ENCODE measurements at places on chromosomes 16 and 17. TPM values are rescaled to one million over a fixed set of nuclear protein-coding genes. Genes with fewer than 3 reads are reported as not detected.

DNA sequence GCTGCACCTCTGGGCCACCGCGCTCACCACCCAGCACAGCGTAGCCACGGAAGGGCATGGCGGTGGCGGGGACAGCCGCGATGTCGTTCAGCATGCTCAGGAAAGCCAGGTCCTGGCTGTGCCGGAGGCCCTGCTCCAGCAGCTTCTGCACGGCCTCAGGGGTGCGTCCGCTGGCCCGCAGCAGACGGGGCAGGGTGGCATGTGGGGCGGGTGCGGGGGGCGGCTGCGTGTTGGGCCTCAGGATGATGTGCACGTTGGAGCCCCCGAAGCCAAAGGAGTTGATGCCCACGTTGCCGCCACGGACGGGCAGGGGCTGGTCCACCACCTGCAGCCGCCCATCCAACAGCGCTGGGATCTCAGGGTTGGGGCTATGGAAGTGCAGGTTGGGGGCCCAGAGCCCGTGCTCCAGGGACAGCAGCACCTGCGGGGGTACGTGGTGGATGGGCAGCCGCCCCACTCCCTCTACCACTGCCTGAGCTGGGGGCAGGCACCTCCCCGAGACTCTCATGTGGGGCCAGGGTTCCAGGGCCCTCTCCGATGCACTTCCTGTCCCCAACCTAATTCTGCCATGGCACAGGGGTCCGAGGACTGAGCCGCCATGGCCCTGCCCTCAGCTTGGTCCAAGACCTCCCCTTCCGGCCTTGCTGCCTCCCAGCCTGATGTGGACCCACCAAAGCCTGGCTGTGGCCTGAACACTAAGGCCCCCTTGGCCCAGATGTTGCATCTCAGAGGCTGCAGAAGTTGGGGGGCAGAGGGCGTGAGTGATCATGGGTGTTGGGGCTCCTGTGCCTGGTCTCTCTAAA is 6.6 kb downstream of the FASN start:
- H3K27ac ChIP-seq: no peak overlapping the region
- H3K36me3 ChIP-seq: no peaks in the 10 kb centered on the region
- no peaks in the 10 kb centered on the region for H3K27me3 ChIP-seq
- no peak overlapping the region for H3K4me3 ChIP-seq

Gene VWA3A
- 1.5 TPM for total RNA-seq

Gene METTL26
- total RNA-seq: 64.0 TPM

Gene NKD1
- total RNA-seq: 2.8 TPM

Gene TNP2
- total RNA-seq: not detected

- no peaks in the 10 kb centered on the region for H3K27me3 ChIP-seq
- no peak within 1 kb of the TSS for H3K4me3 ChIP-seq
- H3K4me1 ChIP-seq: peaks cover 1% of the 10 kb centered on the region
- no peak for DNase-seq
- H3K36me3 ChIP-seq: peaks cover 6% of the 10 kb centered on the region
These were observed at the start of gene IGSF6 for GRCh38 chr16:21652453-21652852. Gene IGSF6 (minus strand): TSS chr16:21652608. CDS start chr16:21652598, 10 bp downstream.

Gene KRT39
- not detected for total RNA-seq

DNA sequence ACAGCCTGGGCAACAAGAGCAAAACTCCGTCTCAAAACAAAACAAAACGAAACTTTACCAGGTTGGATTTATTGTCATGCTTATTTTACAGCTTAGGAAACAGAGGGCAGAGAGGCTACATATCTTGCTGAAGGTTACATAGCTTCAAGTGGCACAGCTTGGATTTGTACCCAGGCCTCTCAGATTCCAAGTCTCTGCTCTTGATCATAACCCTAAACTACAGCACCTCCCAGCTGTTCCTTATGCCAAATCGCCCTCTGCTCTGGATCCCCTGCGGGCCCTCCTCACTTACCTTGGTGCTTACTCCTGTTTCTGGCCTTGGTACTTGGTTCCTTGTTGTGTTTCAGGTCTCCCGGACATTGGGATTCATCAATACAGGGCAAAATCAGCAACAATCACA is 11.7 kb upstream of the CUEDC1 start:
- no peak overlapping the region for H3K4me3 ChIP-seq
- peaks cover 2% of the 10 kb centered on the region for H3K27me3 ChIP-seq
- DNase-seq: no peak
- no peaks in the 10 kb centered on the region for H3K36me3 ChIP-seq
- no peak overlapping the region for H3K27ac ChIP-seq
- H3K4me1 ChIP-seq: peaks cover 12% of the 10 kb centered on the region

DNA sequence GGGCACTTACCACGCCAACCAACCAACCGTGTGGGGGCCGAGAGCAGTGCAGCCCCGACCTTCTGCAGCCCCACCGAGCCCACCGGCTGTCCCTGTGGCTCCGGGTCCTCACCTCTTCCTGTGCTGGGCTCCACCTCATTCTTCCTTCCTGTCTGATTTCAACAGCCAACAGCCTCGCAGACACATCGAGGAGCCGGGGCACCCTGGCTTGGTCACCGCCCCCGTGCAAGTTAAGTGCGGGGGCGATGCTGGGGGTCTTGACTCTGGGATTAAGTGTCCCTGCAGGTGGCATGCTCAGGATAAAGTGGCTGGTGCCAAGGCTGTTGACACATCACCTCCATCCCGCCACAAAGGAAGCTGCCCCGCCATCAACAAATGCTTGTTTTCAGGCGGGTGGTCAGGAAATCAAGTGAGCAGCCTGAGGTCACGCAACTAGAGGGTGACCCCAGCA is at the start of gene NLRC3:
TSS of gene NLRC3 (minus strand) at position 102 of the 451 bp plus-strand sequence. CDS start 12,367 bp downstream, outside the sequence.
- no peaks in the 10 kb centered on the region for H3K4me1 ChIP-seq
- no peak for DNase-seq
- no peak within 1 kb of the TSS for H3K27ac ChIP-seq
- H3K4me3 ChIP-seq: no peak within 1 kb of the TSS
- no peaks in the 10 kb centered on the region for H3K27me3 ChIP-seq

Gene DNAAF8
- 1.1 TPM for total RNA-seq

Gene TMC7
- total RNA-seq: 4.8 TPM

Gene TBC1D28
- 0.16 TPM for total RNA-seq

Gene RASL10B
- total RNA-seq: 13.7 TPM

All from progenitor cell of endocrine pancreas (in vitro differentiated cells).